ENCODE measurements at places on chromosomes 1 and 21.

DNA sequence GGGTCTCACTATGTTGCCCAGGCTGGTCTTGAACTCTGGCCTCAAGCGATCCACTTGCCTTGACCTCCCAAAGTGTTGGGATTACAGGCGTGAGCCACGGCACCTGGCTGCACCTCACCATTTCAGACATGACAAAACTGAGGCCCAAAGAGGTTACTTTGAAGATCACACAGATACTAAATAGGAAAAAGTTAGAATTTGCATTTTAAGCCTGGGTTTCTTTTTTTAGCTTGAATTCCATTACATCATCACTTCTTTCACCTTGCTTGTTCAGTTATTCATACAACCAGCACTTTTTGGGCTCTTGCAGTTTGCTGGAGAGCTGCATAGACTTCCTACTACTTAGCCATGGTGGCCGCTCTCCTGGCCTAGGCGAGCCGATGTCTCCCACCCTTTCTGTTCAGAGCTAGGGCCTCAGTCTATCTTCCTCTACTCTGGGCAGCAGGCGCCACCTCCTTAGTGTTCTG lies 16.3 kb upstream of the CD2 start:
- DNase-seq, result no peak

DNA sequence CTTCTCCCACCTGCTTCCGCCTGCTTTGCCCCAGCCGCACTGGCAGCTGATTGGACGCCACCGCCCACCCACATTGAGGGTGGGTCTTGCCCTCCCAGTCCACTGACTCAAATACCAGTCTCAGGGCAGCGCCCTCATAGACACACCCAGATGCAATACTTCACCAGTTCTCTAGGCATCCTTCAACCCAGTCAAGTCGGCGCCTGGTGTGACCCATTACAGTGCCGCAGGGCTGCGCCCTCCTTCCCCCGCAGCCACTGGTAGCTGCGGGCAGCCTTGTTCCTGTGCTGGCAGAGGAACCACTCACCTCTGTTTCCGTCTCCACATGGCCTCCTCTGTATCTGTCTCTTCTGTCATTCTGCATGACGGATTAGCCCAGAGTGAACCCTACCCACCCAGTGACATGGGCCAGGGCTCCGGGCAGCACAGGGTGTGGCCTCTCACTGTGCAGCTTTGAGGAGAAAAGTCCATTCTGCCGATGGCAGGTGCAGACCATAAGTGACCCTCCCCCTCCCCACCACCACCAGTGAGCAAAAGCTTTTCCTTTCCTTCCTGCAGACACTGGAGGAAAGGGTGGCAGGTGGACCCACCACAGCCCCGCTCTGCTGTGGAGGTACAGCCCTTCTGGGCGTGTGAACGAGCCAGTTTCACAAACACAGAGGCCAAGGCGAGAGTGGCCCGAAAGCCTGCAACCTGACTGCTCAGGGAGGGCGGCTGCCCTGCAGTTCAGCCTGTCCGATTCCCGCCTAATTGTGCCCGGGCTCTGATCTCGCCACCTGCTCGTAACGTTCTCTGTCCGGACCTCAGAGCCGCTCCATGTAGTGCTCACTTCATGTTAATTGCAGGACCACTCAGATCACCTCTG lies 57.1 kb downstream of the FAAP20 start:
- no peak for DNase-seq

DNA sequence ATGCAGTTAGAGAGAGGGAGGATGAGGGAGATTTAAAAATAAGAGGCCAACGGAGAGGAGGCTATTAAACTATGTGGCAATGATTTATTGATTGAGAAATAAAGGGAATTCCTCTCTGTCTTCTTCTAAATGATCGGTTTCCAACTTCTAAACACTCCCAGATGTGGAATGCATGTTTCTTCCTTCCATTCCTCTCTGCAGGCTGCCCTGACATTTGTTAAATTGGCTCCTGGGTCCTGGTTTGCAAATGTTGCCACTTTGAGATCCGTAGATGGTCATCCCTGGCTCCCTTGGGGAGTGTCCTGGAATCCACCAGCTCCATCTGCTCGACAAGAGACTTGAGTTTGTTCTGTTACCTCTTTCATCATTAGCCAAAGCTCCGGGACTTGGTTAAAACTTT lies 10.3 kb upstream of the C1orf198 start:
- DNase-seq, result peak; percentile 59

DNA sequence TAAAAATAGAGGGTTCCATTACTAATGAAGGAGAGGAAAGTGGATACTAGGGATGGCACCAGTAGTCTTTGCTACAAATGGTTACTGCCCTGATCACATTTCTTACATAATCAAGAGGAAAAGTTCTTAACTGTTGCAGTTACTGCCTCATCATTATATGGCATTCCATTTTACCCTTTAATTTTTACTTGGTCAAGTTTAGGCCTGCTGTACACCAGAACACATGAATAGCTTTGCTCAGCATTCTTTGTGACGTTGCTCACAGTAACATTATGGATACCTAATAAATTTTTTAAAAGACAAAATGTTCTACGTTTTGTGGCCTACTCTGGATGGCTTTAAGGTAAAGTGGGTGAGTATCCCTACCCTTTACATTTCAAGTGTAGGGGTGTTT lies 38.6 kb upstream of the CR1L start:
- no peak for DNase-seq

DNA sequence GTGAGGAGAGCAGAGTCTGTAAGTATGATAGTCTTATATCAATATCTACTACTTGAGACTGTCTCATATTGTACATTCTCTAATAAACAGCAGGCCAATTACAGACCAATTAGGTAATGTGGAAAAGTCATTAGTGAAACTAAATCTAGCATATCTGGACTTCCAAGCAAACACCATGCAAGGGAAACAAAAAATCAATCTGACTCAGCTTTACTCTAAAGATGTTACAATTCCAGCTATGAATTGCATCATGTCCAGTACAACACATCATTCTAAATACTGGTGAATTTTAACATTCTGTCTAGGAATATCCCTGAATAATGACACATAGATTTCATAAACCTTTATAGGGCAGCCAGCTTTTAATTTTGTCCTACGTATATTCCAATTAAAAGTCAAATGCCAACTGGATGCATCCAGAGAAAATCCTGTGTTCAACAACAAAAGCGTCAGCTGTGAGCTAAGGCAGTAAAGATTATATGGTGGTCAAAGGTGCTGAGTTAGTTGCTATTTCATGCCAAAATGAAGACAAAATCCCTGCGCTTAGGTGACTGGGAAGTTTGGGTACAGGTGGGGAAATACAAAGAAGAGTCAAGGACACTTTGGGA lies 159.3 kb downstream of the TTLL7 start:
- DNase-seq, result peak; percentile 18

DNA sequence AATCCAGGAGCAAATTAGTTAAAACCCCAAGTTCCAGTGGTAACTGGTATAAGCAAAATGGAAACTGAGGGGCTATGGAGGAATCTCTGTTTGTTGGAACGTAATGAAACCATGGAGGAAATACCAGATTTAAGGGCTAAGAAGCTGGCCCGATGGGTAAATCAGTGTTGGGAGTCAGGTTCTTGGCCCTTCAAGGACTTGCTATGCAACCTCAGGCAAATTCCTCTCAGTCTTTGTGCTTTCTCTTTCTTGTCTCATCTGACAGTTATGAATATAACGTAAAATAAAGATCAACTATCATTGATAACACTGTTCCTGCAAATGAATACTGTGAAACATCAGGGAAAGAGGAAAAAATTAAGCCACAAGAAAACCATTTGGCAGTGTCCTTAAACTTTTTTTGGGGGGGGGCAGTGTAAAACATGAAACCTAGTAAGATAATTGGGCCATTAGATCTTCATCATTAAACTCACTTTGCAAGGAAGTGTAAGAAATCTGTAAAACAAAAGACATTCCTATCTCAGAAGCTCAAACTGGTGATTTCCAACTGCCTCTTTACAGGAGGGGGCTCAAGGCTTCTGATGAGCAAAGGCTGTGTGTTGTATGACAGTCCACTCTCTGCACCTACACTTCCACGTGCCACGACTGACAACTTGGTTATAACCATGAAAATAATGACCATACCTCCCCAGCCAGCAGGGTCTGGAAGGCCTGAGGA lies 47.6 kb downstream of the LHX4 start:
- no peak for DNase-seq

DNA sequence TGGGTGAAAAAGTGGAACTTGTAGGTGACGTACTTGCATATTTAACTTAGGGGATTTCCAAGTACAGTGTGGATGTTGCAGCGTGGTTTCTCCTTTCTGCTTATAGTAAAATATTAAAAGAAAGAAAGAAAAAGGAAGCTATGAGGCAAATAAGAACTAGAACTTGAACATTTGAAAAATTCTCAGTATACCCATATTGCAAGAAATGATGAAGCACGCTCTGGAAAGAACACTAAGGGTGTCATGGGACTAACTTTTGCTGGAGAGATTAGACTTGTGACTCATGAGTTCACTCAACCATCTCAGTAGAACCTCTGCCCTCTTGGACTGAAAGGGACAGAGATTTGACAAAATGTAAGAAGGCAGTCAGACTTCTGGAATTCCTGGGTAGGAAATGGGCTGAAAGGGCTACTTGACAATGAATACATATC lies 704.5 kb upstream of the ADGRL4 start:
- peak; percentile 33 for DNase-seq

DNA sequence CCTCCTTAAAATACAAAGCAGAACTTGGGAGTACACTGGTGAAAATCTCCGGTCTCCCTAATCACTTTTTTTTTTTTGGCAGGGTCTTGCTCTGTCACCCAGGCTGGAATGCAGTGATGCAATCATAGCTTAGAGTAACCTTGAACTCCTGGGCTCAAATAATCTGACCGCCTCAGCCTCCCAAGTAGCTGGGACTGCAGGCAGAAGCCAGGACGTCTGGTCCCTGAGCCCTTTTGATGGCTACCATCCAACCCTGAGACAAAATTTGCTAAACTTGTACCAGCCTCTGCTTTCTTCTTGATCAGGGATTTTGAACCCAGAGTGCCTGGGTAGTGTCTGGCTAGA lies 4.1 kb downstream of the L1TD1 start:
- no peak for DNase-seq

- no peak for DNase-seq
Measured at GRCh38 chr1:3902571-3903091, 2.6 kb upstream of the C1orf174 start.

DNA sequence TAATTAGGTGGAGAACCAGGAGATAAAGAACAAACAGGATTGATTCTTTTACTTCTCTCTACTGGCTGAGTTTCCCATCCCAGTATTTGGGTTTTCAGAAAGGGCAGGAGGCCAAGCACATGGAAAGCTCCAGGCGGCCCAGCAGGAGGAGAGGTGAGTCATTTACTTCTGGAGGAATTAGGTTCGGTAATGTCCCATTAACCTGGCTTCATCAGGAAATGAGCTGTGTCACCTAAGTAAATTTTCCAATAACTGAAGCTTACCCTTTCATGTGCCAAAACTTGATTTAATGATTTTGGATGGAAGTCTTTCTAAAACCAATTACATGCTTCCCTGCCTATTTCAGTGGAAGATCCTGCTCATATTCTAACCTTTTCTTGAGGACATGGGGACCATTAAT lies 257.6 kb upstream of the USP24 start:
- DNase-seq, result peak; percentile 74

DNA sequence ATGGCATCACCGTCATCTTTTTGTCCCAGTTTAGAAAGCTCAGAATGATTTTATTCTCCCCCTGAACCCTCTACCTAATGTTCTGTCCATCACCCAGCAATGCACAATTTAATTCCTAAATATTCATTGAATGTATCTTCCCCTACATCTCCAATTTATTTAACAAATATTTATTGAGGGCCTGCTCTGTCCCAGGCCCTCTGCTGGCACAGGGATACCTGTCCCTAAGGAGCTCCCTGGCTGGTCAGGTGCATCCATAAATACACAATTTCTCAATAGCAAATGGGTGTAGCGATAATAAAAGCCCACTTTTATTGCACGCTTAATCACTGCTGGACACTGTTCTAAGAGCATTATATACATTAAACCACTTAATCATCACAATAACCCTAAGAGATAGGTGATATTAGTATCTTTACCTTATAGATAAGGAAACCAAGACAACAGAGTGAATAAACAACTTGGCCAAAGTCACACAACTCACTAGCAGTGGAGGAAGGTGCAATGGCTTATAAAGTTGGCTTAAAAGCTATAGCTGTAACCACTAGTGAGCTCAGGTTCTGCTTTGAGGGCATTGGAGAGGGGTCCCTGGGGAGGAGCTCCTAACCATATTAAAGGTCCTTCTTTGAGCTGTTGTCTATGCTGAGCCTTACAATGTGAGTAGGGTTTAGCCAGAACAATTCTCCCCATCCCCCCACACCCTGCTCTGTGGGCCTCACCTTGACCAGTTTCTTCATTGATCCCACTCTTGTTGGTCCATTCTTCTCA lies 126.3 kb upstream of the JUN start:
- DNase-seq, result no peak

GRCh38 chr1:157968508-157968907 lies 24.9 kb upstream of the KIRREL1 start:
- peak; percentile 87 for DNase-seq
